ENCODE measurements at places on chromosomes 4 and X.

- DNase-seq = no peak
These were observed 176.9 kb upstream of the PRPS2 start for GRCh38 chrX:12614266-12614665.

- no peak for DNase-seq
These were observed 96.3 kb downstream of the ZNF827 start for GRCh38 chr4:145842224-145842887.

- DNase-seq = no peak
These were observed 6.0 kb downstream of the HPSE start for GRCh38 chr4:83328521-83329187.

DNA sequence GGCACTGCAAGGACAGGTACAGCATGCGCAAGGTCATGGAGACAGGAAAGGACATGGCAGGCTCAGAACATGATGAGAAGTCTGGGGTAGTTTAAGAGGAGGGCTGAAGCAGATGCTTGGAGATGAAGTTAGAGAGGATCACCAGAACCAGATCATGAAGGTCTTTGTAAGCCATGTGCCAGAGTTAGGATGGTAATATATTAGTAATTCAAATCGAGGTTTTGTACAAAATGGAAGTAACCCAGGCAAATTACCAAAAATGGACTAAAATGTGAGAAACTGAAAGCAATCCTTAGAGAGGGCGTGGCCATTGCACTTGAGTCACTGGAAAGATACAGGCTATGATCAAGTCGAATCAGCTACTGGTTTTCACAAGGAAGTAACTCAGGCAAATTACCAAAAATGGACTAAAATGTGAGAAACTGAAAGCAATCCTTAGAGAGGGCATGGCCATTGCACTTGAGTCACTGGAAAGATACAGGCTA lies 13.5 kb downstream of the RXFP1 start:
- no peak for DNase-seq

Measured in CD4-positive, alpha-beta T cell treated with Interleukin-10 for 1 hour (primary cell).